ENCODE measurements at places on chromosomes 4 and X.
A peak's percentile ranks its signal among the peaks of the same experiment; 100 is the strongest.

DNA sequence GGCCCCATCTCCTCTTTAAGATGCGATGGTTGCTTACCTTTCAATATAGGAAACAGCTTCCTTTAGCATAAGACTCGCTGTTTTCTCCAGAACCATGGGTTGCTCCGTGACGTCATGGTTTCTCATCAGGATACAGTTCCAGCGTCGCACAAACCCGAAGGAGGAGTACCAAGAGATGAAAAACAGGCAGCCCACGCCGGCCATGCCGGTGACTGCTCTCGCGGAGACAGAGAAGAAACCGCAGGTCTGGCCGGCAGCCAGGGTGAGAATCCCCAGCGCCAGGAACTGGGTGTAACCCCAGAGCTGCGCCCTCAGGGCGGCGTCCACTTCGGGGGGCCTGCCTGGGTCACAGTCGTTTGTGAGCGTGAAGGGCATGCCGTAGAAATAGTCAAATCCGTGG lies 11.4 kb downstream of the ARSD start:
- DNase-seq: no peak

- DNase-seq: no peak
Measured at GRCh38 chrX:29547877-29548276, 667.5 kb upstream of the MAGEB2 start.

GRCh38 chr4:172232966-172233365 lies 419.8 kb downstream of the GALNTL6 start:
- no peak for DNase-seq

DNA sequence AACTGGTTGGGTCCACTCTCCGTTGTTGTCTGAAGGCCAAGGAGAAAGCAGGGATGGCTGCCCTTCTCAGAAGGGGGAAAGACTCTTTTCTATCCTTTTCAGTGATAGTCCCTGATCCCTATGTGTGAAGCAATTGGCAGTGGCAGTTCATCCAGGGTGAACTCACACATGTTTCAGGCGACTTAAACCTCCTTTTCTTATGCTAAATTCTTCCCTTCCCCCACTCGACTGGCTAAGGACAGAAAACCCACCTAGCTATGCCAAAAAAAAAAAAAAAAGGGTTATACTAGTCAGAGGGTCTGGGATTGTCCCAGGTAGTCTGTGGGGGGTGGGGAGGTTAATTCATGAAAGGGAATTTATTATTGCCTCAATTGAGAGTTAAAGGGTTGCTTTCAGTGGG lies 12.2 kb upstream of the ZNF280C start:
- no peak for DNase-seq

GRCh38 chr4:183342541-183343533 lies 20.6 kb upstream of the CLDN24 start:
- peak; percentile 43 for DNase-seq

DNA sequence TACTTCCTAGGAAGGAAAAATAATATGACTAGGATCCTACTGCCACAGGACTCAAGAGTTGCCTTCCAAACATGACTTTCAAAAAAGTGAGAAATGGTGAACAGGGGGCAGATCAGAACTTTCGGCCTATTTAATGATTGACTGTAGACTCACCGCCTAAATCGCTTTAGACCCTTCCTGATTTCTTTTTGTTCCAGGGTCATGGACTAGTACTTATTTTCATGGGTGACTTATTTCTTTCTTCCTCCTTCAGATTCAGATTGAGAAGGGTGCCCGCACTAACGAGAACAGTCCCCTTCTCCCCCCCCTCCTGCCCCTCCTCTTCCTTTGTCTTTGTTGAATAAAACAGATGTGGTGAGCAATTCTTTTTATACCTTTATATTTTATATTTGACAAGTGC lies 48.0 kb upstream of the KLHL8 start:
- DNase-seq: no peak

GRCh38 chrX:8043546-8043945 lies 116.3 kb upstream of the PNPLA4 start:
- no peak for DNase-seq

All from right forelimb (tissue), 1 donor.